ENCODE measurements at places on chromosomes 7 and 10.

DNA sequence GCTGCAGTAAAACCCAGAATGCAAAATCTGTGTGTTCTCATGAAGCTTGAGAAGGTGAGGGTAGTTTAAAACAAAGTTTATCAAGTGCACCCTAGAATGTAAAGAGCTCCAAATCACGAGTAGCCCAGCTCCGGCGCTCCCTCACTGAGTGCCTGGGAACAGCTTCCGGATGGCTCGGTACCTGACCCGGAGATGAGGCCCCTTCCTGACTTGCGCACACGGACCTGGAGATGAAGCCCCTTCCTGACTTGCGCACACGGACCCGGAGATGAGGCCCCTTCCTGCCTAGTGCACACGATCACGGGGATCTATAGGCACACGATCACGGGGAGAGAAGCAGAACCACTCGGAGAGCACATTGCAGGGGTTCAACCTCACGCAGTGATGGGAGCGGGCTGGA, 322.1 kb upstream of the RNF32 start:
- DNase-seq: no peak

- no peak for DNase-seq
These were observed 30.6 kb upstream of the RHOBTB1 start for GRCh38 chr10:60974463-60975149.

GRCh38 chr10:96968682-96969423, 136.8 kb downstream of the LCOR start:
- DNase-seq: no peak

DNA sequence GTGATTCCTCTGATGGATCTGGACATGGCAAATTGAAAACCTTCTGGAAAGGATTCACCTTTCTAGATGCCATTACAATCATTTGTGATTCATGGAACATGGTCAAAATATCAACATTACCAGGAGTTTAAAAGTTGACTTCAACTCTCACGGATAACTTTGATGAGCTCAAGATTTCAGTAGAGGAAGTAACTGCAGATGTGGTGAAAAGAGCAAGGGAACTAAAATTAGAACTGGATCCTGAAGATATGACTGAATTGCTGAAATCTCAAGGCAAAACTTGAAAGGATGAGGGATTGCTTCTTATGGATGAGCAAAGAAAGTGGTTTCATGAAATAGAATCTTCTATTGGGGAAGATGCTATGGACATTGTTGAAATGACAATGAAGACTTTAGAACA, 293.6 kb downstream of the ARHGAP12 start:
- no peak for DNase-seq

DNA sequence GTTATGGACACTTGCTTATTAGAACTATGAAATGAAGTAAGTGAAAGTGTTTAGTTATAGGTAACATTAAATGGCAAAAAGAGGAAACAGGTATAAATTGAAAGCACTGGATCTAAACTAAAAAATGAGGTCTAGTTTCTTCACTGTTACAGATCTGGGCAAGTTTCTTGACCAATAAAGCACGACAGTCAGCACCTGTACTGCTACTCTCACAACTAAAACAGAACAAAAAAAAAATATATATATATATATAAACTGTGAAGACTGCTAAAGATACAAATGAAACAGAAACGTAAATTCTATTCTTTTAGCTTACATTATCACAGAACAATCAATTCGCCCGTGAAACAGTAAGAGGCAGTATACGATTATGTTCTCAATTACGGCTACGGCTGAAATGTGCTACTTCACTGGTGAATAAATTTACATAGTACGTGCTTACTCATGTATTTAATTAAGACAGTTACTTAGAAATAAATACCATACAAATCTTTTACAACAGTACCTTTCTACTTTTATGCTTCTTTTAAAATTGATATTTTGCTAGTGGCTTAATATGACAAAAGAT, 4.2 kb downstream of the AHR start:
- peak; percentile 32 for DNase-seq

GRCh38 chr10:44417761-44418160, 32.9 kb upstream of the CXCL12 start:
- no peak for DNase-seq

Data from NCI-H2081 (cell line).